ENCODE measurements at places on chromosomes 2 and 18. TPM values are rescaled to one million over a fixed set of nuclear protein-coding genes. Genes with fewer than 3 reads are reported as not detected.

GRCh38 chr18:64372850-64373249 is 224.0 kb upstream of the LINC00305 start:
- DNase-seq = no peak

DNA sequence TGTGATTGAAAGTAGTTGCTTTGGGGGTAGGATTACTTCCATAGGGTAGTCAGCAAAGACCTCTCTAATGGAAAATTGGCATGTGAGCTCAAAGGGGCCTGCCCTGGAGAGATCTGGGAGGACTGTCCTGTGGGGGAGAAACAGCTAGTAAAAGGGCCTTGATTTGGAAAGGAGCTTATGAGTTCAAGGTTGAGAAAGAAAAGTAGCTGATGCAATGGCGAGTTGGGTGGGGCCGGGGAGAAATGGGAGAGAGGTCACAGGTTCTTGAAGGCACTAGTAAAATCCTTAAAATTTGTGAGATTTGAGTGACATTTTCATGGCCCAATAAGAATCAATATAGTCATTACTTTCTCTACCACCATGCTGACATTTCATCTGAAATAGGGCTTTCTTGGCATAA is 82.0 kb upstream of the CCDC195 start:
- no peak for DNase-seq

DNA sequence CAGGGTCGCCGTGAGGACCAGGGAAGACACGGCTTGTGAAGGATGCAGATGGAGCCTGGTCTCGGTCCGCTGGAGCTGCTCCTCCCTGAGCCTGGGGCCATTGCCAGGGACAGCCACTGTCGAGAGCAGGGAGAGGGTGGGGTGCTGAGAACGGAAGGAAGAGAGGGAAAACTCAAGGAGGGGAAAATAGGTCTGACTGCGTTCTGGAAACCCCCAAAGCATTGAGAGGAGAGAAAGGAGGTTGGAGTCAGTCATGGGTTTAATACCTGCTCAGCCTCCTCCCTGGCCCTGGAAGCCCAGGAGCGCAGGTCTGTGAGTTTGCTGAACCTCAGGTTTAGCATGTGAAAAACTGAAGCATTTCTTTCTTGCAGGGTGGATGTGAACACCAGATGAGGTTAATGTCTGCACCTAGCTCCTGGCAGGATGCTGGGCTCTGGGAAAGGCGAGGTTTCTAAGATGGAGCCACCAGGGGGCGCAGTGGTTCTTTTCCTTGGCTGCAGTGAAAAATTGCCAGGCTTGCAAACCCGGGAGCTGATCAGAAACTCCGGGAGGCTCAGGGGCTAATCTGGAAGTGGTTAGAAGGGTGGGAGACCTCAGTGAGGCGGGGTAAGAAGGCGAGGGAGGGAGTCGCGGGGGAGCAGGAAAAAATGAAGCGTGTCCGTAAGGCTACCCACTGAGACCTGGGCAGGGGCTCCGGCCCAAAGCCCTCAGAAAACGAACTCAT is 33.6 kb upstream of the RNF149 start:
- DNase-seq = peak; percentile 75

FSHR gene
- not detected for total RNA-seq

DNA sequence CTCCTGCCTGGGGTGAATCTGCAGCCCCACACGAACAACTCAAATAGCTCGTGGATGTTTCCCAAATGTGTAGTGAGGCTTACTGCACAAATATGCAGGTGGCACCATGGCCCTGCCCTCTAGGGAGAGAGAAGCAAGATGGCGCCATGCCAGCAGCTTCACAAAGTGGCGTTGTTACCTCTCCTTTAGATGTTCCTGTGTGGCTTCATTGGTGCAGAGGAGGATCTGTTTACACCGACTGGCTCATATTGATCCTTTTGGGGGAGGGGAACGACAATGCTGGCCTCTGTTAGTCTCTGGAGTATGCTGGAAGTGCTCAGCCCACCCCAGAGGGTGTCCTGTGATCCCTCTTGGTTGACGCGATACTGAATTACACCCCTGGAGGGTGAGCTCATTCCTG is 99.5 kb upstream of the GATA6 start:
- DNase-seq = no peak

RUFY4 gene
- 5.1 TPM for total RNA-seq

- no peak for DNase-seq
Measured at GRCh38 chr2:25340181-25340921, 1.4 kb downstream of the DNMT3A start.

- no peak for DNase-seq
Measured at GRCh38 chr18:6609666-6610264, 119.8 kb upstream of the ARHGAP28 start.

DNA sequence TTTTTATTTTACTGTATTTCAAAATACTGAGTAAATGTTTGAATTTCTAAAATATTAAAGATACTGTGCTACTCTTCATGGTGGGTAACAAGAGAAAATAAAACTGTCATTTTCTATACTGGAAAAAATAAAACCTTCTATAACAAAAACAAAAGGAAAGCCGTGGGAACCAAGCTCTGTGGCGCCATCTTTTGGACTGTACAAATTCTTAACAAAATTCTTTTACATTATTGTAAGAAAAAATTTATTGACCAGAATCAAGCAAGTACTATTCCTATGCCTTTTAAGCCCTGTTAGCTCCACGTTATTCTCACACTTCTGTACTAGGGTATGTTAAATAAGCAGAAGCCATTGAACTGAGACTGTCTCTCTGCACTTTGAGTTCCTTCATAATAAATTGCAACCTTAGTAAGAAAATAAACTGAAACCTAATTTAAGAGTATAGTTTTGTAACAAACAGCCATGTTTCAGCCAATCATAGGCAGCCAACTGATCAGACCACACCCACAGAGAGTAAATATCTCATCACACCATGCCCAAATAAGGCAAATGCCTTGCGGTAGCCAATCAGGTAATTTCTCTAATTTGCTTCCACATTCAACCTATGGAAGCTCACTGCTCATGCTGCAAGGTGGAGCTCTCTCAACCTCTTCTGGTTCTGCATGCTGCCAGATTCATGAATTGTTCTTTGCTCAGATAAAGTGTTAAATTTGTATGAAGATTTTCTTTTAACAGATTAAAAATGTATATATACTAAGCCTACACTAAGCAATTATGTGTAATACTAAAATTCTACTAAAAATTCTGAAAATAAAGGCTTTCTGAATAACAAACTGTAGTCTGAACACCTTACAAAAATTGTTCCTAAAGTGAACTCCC is 42.2 kb downstream of the HIBCH start:
- DNase-seq = no peak

GRCh38 chr2:219081701-219082331 is 21.1 kb upstream of the IHH start:
- DNase-seq = no peak

- no peak for DNase-seq
Measured at GRCh38 chr18:26438980-26439379, 109.4 kb downstream of the KCTD1 start.

PJVK gene
- 1.9 TPM for total RNA-seq

KCNK3 gene
- total RNA-seq = not detected

ANKRD39 gene
- total RNA-seq = 32.6 TPM

DSG4 gene
- total RNA-seq = not detected

DNA sequence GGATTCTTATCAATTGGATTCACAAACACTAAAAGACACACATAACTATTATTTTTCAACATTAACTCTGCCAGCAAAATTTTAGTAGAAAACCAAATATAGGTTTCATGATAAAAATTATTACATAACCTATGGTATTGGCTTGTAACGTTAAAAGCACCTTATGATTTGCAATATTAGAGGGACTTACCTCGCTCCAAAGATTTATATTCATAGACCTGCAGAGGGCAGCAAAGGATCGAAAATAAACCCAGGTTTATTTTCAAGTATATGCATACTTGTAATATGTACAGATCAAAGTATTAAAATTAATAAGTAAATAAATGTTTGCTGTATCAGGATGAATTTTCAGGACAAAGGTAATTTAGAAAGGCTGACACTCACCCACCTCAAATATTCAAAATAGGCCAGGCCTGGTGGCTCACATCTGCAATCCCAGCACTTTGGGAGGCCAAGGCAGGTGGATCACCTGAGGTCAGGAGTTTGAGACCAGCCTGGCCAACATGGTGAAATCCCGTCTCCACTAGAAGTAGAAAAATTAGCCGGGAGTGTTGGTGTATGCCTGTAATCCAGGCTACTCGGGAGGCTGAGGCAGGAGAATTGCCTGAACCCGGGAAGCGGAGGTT is 45.3 kb downstream of the LRPPRC start:
- DNase-seq = no peak

DNA sequence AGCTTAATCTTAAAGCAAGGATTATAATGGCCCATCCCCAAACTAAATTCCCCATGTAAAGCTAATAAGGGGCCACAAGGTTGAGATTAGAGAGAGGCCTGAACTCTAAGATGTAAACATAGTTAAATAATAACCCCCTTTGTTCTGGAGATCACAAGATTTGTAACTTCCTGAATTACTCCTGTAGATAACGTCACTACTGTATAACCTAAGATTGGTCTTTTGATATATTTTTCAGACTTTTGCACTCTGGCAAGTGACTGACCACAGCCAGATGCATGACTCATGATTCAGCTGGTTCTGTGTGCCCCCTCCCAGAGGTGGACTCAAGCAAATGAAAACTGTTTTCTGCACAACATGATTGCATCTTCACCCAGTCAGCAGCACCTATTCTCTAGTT is 686.0 kb upstream of the DDX18 start:
- no peak for DNase-seq

GRCh38 chr2:230330725-230331124 is 3.7 kb downstream of the SP140L start:
- DNase-seq = no peak

EVA1A gene
- not detected for total RNA-seq

Data from activated CD8-positive, alpha-beta memory T cell treated with anti-CD3 and anti-CD28 coated beads, Interleukin-2, amount 10 ng/mL, durations not matched to agents 7 days and 5 days (primary cell).